ENCODE measurements at places on chromosomes 3 and 15.

DNA sequence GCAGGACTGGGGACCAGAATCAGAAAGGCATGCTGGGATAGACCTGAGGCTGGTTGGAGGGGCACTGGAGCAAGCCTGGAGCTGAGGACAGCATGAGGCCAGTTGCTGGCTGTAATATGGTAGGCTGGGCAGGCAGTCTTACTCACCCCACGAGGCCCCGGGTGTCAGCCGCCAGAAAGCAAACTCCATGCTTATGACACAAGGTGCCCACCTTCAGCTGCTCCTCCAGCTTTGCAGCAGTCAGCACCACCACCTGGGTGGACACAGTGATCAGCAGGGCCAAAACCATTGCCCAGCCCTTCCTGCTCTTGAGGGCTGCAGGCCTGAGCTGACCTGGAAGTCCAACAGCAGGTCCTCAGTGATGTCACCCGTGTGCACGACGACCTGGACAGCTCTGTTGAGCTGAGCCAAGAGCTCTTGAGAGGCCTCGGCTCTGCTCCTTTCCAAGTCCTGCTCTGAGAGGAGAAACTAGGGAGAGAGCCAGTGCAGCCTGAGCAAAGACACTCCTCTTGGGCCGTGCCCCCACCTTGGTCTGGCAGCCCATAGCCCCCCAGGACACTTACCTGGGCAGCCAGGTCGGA is 747 bp downstream of the UBA7 start:
- DNase-seq = no peak

GRCh38 chr3:133192363-133192945 is 154.3 kb downstream of the TMEM108 start:
- no peak for DNase-seq

GRCh38 chr3:15052335-15053242 is 12.5 kb downstream of the MRPS25 start:
- DNase-seq = no peak

DNA sequence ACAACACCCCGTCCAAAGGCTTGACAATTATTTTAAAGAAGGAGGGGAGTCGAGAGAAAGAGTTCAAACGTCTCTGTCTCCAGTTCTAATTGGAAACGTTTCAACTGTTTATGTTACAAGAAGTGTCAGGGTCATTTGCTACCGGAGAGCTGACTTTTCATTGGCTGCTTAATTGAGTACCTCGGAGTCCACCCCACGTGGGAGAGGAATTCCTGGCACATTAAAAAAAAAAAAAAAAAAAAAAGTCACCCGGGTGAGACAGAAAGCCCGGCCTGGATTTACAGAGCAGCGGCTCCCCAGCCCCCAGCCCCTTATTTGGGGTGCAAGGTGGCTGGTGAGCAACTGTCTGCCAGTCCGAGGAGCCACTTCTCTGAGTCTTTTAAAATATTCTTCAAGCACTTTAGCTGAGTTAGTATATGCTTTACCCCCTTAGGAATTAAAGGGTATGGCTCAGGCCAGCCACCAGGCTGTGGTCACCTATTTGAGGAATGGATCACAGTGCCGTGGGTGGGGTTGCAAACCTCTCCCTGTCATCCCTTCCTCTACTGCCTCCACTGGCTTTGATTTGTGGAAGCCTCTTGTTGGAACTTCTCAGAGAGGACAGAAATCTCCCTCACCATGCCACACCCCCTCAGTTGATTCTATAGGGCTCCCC is 3.9 kb upstream of the TLE3 start:
- no peak for DNase-seq

DNA sequence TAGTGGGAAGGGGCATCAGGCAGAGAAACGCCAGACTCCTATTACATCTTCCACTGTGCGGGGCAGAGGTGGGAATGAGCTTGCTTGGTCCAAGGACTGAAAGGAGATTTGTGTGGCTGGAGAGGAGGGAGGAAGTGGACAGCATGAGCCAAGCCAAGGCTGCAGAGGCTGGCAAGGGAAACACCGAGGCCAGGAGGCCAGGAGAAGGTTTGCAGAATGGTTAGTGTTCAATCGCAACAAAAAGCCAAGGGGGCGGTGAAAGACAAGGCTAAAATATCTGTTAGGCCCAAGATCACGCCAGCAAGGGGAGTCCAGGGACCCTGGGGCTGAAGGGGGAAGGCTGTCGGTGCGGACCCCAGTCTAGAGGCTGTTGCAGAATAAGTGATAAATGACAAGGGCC is 75.8 kb downstream of the CPN2 start:
- DNase-seq = peak; percentile 31

- DNase-seq = no peak
These were observed 37.8 kb downstream of the MITF start for GRCh38 chr3:69776920-69777581.

- no peak for DNase-seq
These were observed 37.1 kb downstream of the RAB11A start for GRCh38 chr15:65906396-65906795.

DNA sequence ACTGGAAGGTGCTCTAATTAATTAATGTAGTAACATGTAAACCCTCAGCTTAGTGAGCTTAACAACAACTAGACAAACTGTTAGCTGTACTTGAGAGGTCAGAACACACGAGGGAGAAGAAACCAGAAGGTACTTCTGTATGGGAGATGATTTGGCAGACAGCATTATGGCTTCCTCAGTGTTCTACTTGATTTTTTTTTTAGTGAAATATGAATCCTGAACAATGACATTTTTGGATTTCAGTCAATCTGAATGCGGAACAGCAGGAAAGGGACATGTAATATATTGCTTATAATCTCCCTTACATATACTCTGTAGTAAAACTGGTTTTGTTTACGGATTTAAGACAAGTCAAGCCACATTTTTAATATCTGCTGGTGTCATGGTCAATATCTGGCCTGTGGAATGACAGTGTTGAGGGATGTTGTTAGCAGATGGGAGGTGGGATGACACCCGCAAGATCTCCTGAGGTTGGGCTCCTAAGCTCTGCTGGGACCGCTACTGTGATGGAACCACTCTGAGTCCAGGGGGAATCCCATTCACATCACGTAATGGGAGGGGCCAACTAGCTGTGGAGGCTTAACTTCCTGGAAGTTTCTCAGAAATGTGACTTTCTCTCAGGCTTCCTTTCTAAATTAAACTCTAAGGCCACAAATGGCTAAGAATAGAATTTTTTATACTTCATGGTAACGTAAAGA is 18.7 kb downstream of the TNFAIP8L3 start:
- no peak for DNase-seq

DNA sequence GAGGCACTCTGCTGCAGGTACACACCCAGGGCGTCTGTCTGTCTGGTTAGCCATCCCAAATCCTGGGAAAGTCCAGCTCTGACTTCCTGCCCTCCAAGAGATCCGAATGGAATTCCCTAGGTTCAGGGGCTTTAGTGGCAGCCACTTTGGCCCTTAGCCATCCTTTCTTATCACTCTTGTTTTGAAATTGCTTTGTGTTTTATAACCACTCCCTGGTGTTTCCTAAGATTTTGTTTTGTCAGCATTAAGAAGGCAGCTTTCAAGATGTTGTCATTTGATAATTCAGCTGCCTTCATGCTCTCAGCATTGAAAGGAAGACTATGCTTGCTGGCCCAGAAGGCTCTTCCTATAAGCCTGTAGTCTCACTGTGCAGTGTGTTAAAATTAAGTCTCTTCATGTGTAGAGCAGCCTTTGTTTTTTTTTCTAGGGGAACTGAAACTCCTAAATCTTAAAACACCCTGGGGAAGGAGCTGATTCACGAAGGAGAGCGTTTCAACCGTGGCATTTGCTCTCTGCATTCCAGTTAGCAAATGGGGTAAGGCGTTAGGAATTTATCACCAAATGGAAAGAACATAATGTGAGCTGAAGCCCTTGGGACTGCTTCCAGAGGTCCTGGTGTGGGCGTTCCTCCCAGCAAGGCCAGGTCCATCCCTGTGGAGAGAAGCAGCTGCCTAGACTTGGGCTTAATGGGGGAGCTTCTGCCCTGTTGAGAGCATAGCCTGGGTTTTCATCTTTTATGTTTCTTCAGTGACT is 14.2 kb upstream of the CLEC3B start:
- no peak for DNase-seq

DNA sequence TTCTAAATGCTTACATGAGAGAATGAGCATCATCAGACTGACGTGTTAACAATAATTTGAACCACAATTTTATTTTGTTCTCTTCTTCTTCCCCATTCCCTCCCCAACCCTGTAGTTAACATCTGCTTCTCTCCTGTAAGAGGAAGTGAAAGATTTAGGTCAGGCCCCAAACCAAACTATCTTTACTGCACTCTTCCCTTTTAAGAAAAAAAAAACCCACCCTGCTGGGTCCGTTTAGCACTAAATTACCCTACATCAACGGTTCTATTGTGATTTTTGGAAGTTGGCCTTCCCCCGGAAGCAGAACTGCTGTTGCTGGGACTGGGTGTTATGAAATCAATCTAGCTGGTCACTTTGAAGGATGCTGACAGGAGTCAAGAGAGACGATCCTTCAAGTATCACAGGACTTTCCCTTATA is 49.4 kb downstream of the NFKBIZ start:
- DNase-seq = no peak

GRCh38 chr3:127490271-127491023 is 100.1 kb downstream of the TPRA1 start:
- DNase-seq = no peak

DNA sequence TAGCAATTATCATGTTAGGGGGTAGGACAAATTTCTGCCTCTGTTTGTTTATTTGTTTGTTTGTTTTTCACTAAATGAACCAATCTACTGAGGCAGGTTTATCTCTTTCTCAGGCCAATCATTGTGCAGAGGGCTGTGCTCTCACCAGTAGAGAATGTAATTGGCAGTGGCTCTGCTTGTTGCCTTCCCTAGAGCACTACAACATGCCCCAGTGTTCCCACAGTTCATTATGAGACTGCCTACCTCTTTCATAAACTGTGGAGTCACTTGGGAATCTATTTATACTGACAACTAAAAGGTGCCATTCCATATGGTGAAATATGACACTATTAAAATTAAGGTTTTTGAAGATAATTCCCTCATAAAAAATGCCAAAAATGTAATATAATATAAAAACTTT is 196.3 kb upstream of the ALCAM start:
- DNase-seq = no peak

DNA sequence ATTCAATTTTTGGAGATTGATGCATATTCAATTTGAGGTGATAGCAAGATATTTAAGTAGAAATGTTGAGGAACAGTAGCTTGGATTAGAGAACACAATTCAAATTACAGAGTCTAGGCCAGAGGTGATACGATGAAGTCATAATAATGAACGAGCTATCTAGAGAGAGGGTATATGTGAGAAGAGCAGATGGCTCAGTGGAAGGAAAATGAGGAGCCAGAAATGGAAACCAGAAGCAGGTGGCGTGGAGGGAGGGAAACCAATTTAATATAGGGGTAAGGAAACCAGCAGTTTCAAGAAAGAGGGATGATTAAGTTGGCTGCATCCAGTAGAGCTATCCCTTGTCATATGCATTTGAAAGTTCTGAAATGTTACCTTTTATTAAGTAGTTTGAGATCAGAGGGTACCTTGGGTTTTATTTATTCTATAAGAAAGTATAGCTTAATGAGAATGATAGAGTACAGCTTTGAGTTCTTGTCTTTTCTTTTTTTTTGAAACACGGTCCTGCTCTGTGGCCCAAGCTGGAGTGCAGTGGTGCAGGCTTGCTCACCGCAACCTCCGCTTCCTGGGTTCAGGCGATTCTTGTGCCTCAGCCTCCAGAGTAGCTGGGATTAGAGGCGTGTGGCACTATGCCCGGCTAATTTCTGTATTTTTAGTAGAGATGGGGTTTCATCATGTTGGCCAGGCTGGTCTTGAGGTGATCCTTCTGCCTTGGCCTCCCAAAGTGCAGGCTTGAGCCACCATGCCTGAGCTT is 22.1 kb downstream of the NCK1 start:
- DNase-seq = no peak

DNA sequence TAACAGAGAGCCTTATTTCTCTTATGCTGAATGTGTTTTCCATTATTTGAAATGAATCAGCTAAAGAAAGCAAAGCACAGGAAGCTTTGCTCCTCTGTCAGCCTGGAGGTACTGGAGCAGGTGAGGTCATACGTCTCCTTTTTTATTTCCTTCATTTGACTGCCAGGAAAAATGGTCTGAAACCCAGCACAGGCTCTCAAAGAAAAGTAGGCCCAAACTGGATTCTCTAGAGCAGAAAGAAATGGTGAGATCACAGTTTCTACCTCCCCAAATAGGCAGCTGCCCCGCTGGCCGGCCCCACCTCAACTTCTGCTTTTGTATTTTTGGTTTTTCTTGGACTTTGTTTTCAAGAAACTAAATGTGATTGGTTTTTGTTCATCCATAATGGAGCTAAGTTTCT is 95.1 kb downstream of the RPL39L start:
- DNase-seq = no peak

DNA sequence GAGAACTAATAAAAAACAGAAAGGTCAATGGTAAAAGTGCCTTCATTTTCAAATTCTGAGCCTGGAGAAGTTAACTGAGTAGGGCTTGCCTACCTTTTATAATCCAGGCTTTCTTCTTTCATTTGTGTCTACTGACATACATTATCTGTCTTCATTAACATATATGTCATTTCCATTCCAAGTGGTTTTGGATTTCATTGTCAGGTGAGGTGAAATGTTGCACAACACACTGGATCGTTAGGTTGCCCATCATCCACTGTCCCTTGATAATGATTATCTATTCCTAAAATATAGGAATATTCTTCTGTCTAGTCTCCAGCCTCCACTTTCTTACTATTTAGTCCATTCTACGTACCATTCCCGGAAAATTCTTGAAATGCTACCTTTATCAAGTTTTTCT is 55.0 kb upstream of the CP start:
- DNase-seq = no peak

GRCh38 chr3:176167272-176167671 is 1030.0 kb downstream of the TBL1XR1 start:
- no peak for DNase-seq

GRCh38 chr3:149657926-149658743 is at the start of gene WWTR1:
TSS of gene WWTR1 (minus strand) at chr3:149658025. CDS start at chr3:149657306, 719 bp downstream.
- peak; percentile 84 for DNase-seq

DNA sequence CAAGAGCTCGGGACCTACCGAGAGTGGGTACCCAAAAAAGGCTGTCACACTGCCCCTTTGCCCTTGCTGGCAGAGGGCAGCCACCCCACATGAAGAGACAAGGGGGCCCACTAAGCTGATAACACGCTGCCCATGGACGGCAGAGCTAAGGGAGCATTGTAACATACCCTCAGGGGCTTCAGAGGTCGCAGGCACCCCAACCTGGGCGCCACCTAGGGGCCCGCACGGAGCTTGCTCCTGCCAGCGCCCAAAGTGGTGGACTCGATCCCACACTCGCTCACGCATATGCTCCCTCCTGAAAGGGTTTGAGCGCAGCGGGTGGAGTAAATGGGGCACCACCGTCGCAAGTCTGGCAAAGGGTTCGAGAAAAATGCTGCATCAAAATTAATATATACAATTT is 975.4 kb downstream of the ZPLD1 start:
- no peak for DNase-seq

All from dorsolateral prefrontal cortex (tissue), 122 donors.